PC-3 (cell line): ENCODE measurements at places on chromosomes 1 and 21. TPM values are rescaled to one million over a fixed set of nuclear protein-coding genes. Genes with fewer than 3 reads are reported as not detected.

The IL10 gene
- not detected in 2 replicates for total RNA-seq

The CD1E gene
- not detected in 2 replicates for total RNA-seq

The TMCC2 gene
- total RNA-seq = 8.7 and 11.3 TPM in 2 replicates

The ROR1 gene
- total RNA-seq = 16.5 and 22.6 TPM in 2 replicates

The PLK3 gene
- total RNA-seq = 38.9 and 44.0 TPM in 2 replicates

The LCA5L gene
- 0.40 and 0.98 TPM in 2 replicates for total RNA-seq

DNA sequence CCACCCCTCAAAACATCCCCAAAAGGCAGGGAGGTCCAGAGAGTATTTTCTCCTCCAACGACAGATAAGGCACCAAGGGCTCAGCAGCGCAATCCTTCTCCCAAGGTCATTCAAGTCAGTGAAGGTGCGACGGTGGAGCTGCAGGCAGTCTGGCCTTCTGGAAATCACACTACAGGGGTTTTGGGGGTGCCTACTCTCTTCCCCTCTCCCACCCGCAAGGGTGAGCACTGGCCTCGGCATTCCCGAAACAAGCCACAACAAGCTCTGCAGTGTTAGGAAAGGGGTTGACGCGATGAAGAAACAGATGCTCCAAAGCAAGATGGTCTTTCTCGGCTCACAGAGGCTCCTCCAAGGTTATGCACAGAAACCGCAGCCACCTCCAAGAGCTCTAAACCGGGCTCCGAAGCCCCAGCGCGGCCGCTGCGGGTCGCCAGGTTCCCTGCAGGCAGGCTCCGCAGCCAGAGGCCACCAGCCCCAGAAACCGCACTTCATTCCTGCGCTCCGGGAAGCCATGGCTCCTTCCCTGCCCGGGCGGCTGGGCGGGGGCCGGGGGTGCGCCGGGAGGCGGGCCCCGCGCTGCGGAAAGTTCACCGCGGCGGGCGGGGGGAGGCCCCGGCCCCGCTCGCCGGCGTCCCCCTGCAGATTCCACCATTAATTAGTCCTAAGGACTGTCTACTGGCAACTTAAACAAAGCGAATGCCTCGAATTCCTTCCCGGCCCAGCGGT, 1.1 kb downstream of the LUZP1 start:
- no peaks in the 10 kb centered on the region for H3K36me3 ChIP-seq
- peak; percentile 36 for DNase-seq
- peak overlapping the region; percentile 98 for H3K4me3 ChIP-seq
- H3K4me1 ChIP-seq = peaks cover 12% of the 10 kb centered on the region; the same call in 1 of the 2 replicates

DNA sequence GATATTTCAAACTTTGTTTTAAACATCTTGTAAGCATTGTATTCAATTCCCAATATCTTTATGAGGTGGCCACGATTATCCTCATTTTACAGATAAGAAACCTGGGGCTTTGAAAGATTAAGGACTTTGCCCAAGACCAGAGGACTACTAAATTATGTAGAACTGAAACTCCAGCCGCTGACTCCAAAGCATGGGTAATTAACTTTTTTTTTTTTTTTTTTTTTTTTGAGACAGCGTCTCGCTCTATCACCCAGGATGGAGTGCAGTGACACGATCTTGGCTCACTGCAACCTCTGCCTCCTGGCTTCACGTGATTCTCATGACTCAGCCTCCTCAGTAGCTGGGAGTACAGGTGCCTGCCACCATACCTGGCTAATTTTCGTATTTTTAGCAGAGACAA, 68.7 kb downstream of the ALG14 start:
- peaks cover 8% of the 10 kb centered on the region for H3K4me1 ChIP-seq
- no peak overlapping the region for H3K27ac ChIP-seq
- DNase-seq = no peak
- no peaks in the 10 kb centered on the region for H3K27me3 ChIP-seq

GRCh38 chr1:172241540-172241939, 178.9 kb upstream of the C1orf105 start:
- DNase-seq = no peak
- H3K4me3 ChIP-seq = no peak overlapping the region
- H3K4me1 ChIP-seq = 0 out of 2 replicates have a peak, but pooled peaks cover 2% of the 10 kb centered on the region
- H3K27me3 ChIP-seq = no peaks in the 10 kb centered on the region
- H3K27ac ChIP-seq = no peak overlapping the region
- no peaks in the 10 kb centered on the region for H3K36me3 ChIP-seq

DNA sequence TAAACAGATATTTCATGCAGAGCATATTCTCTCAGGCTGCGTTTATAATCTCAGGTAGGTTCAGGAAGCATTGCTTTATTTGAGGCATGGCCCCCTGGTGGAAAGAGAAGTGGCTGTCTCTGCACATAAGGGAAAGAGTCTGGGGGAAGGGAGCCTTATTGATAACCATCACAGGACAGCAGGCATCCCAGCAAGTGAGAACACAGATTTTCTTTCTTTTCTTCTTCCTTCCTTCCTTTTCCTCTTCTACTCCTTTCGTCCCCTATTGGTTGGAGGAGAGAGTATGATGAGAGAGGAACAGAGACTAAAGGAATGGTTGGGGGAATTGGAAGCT, 21.9 kb downstream of the TSNAX start:
- H3K4me3 ChIP-seq = no peak overlapping the region
- H3K27ac ChIP-seq = no peak overlapping the region
- no peaks in the 10 kb centered on the region for H3K4me1 ChIP-seq
- peak; percentile 58 for DNase-seq
- H3K36me3 ChIP-seq = 0 out of 2 replicates have a peak, but pooled peaks cover 1% of the 10 kb centered on the region

- H3K27me3 ChIP-seq = no peaks in the 10 kb centered on the region
- H3K36me3 ChIP-seq = no peaks in the 10 kb centered on the region
- no peak overlapping the region for H3K4me3 ChIP-seq
- no peaks in the 10 kb centered on the region for H3K4me1 ChIP-seq
- DNase-seq = no peak
Observed at GRCh38 chr21:44436111-44436611, 19.1 kb upstream of the LRRC3 start.

DNA sequence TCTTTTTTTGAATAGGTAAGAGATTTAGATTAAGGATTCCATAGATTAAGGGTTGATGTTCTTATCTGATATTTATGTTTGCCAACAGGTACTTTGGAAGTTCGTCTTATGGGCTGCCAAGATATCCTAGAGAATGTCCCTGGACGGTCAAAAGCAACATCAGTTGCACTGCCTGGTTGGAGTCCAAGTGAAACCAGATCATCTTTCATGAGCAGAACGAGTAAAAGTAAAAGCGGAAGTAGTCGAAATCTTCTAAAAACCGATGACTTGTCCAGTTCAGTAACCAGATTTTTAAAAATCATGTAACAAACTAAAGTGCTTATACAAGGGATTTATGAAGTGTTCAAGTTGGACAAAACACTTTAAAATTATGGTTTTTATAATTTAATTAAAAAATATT, 100.5 kb downstream of the PKN2 start:
- no peaks in the 10 kb centered on the region for H3K4me1 ChIP-seq
- no peaks in the 10 kb centered on the region for H3K27me3 ChIP-seq
- peaks cover 8% of the 10 kb centered on the region; the same call in 1 of the 2 replicates for H3K36me3 ChIP-seq
- no peak overlapping the region for H3K4me3 ChIP-seq
- DNase-seq = no peak

- H3K4me1 ChIP-seq = peaks cover 11% of the 10 kb centered on the region; the same call in 1 of the 2 replicates
- no peak for DNase-seq
- no peak overlapping the region for H3K27ac ChIP-seq
- no peaks in the 10 kb centered on the region for H3K27me3 ChIP-seq
- H3K4me3 ChIP-seq = no peak overlapping the region
Observed at GRCh38 chr1:153663211-153663610, 4.7 kb downstream of the SNAPIN start.

GRCh38 chr1:161100556-161100955, 2.4 kb downstream of the KLHDC9 start:
- peak overlapping the region; percentile 55 for H3K27ac ChIP-seq
- H3K4me3 ChIP-seq = no peak overlapping the region
- no peak for DNase-seq
- peaks cover 23% of the 10 kb centered on the region for H3K4me1 ChIP-seq

- no peaks in the 10 kb centered on the region for H3K36me3 ChIP-seq
- peaks cover 19% of the 10 kb centered on the region; the same call in 1 of the 2 replicates for H3K27me3 ChIP-seq
- H3K27ac ChIP-seq = no peak overlapping the region
- DNase-seq = no peak
- H3K4me1 ChIP-seq = no peaks in the 10 kb centered on the region
Observed at GRCh38 chr1:4516596-4516995, 137.8 kb upstream of the AJAP1 start.

GRCh38 chr21:26698416-26698815, 125.3 kb upstream of the CYYR1 start:
- H3K36me3 ChIP-seq = no peaks in the 10 kb centered on the region
- no peak overlapping the region for H3K27ac ChIP-seq
- H3K4me1 ChIP-seq = no peaks in the 10 kb centered on the region
- no peaks in the 10 kb centered on the region for H3K27me3 ChIP-seq
